Urinary bladder (tissue), 4 donors: ENCODE measurements at places on chromosomes 12 and 14. TPM values are rescaled to one million over a fixed set of nuclear protein-coding genes. Genes with fewer than 3 reads are reported as not detected.

ISCA2 gene
- total RNA-seq: 18.2 TPM

LMO3 gene
- total RNA-seq: 57.0 TPM

KLRK1 gene
- total RNA-seq: 1.3 TPM

MORN3 gene
- 0.16 TPM for total RNA-seq

TAS2R7 gene
- not detected for total RNA-seq

PPM1H gene
- total RNA-seq: 6.5 TPM

MYF6 gene
- 8.6 TPM for total RNA-seq

PTPN6 gene
- 6.1 TPM for total RNA-seq

NIN gene
- 46.8 TPM for total RNA-seq

ESPL1 gene
- 4.5 TPM for total RNA-seq

- no peak for DNase-seq
Observed at GRCh38 chr12:27158297-27158696, 75.9 kb upstream of the C12orf71 start.

- DNase-seq: no peak
Observed at GRCh38 chr12:31849090-31849687, 110.0 kb upstream of the RESF1 start.

GRCh38 chr12:94133964-94134795, 14.2 kb upstream of the PLXNC1 start:
- no peak for DNase-seq

DNA sequence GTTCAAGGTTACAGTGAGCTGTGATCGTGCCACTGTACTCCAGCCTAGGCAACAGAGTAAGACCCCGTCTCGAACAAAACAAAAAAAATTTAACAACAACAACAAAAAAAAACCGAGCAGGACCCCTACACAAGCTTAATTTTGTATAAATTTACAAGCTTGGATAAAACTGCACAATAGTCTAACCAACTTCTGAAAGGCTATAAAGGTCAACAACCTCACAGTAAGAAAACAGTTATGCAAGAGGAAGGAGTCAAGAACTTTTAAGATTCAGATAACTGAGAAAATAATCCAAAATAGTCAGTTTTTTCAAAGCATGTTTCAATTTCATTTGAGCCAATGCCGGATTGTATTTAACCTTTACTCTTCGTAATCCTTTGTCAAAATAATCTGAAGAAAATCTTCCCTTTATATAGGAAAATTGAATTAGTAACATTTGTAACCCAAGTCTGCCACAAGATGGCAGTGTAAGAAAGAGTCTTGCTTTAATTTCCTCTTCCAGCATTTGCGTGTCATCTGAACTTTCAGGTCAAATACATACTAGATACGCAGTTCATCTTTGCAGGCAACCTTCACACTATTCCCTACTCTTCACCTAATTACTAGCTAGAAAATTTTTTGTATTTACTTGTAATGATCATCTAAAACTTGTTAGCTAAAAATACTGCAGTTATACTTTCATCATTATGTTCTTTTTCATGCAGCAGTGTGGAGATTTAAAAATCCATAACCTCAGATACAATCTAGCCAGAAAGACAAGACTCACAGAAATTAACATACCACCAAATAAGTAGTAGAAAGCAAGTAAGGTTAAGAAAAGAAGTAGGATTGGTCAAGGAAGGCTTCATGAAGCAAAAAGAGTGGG, 5.8 kb downstream of the CCNB1IP1 start:
- DNase-seq: no peak

- DNase-seq: no peak
Observed at GRCh38 chr12:24444634-24445033, 495.2 kb upstream of the SOX5 start.

GRCh38 chr12:117125272-117125613, 26.0 kb upstream of the TESC start:
- no peak for DNase-seq

- DNase-seq: peak; percentile 91
Observed at GRCh38 chr14:85415015-85415712, 114.8 kb upstream of the FLRT2 start.

- no peak for DNase-seq
Observed at GRCh38 chr12:54266852-54267251, 13.1 kb downstream of the CBX5 start.

DNA sequence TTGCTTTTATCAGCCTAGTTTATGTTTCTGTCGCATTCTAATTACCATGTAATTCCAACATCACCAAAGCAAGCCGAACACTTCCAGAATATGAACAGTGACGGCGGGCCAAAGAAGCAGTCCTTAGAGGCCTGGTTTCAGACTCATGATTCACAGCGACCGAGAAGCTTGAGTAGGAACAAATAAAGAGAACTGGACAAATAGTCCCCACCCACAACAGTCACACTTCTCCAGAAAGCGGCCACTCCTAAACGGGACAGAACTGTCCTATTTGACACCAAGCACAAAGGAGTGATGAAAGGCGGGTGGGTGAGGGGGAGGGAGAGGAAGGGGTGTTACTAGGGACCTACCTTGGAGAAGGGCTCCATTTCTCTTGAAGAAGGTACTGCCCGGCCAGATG, 136.4 kb downstream of the FOXN3 start:
- DNase-seq: no peak

DNA sequence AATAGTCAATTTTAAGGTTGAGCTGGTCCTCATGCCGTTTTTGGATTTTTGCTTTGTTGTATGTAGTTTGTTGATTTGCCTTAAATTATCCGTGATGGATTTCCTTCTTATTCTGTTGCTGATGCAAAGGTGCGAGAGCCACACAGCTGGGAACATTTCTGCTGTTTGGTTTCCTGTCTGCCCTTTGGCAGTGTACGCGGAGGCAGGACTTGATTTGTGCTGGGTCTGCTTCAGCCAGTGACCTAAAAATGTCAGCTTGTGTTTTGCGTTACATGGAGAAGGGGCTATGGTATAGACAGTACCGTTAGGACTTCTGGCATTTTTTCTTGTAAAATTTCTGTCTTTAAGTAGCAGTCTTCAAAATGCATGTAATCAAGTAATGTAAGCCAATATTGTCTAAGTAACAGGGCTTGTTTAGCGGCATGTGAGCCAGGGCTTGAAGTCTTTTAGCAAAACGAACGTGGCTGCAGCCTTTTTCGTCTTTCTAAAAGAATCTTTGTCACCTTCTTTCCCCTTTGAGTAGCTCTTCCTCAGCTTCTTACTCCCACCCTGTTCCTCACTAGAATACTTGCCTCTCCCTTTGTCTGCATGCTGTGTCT, 18.2 kb upstream of the RD3L start:
- DNase-seq: no peak

GRCh38 chr12:5318874-5319273, 113.0 kb upstream of the NTF3 start:
- DNase-seq: peak; percentile 23

DNA sequence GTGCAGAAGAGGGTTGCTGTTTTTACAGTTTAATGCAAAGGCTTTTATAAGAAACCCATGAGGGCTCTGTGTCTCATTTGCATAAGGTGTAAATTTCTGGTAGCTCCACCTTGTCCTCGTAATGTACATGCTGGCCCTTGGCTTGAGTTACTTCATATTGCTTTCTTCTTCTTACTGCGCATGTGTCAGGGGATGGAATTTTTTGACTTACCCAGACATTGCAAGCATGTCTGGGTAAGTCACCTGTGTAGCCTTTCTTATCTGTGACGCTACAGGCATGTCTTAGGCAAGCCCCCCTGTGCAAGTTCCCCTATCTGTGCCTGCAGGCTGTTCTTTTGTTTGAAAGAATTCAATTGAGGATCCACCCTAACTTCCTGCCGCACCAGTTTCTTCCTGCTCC, 274.2 kb downstream of the ETNK1 start:
- no peak for DNase-seq

DNA sequence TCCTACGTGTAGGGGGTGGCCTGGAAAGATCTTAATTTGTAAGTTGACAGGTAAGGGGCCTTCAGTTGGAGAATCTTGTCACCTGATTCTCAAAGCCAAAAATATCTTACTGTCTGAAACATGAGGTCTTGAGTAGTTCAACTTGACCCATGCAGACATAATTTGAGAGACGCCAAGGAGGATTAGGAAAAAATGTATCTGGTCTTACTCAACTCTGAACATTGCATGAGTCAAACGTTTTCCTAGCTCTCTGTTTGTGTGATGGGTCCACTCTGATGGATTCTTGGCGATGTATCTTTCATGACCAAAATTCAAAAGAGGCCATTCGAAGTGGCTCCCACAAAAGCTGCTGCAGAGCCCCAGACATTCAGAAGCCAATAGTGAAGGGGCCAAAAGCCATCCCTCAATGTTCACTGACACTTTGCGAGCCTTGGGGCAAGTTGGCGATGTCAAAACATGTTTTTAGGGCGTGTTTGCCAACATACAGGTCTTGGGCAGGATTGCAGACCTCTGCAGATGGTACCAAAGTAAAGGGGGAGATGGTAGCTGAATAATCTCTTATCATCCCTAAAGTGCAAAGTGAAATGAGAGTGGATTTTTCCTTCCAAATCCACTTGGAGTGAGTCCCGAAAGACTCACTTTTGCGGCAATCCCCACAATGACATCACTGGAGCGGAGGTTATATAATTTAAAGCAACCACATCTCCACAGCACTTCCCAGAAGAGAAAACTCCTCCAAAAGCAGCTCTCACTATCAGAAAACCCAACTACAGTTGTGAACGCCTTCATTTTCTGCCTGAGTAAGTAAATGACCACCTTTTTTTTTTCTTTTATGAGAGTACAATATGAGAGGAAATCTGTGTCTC, at the start of gene BDKRB1:
Gene BDKRB1, plus strand, starts transcription at position 710 of the 866 bp plus-strand sequence. CDS start 7,473 bp downstream, outside the sequence.
- DNase-seq: no peak

DNA sequence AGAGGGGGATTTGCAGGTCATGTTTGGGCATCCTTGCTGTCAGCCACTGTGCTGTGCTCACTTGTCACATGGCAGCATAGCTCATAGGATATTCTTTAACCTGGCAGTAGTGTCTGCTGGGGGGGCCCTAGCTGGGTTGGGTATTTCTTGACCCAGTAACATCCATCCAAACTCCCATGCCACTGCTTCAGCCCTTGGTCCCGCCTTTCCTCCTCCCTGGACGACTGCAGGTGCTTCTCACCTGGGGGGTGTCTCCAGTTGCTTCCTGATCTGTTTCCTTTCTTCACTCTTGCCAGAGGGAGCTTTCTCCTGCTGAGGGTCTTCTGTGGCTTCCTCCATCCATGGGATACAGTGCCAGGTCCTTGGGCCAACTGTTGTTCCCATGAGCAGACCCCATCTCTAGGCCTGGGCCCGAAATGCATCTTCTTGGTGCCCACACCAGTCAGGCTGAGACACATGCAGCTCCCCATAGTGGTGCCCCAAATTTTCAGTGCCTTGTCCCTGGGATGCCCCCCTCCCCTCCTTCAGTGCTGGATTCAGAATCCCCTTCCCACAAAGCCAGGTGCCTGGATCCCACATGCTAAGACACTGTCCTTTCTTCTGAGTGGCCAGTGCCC, 20.5 kb downstream of the C14orf132 start:
- DNase-seq: no peak
